ENCODE measurements at places on chromosomes 7 and 10. TPM values are rescaled to one million over a fixed set of nuclear protein-coding genes. Genes with fewer than 3 reads are reported as not detected.

OR6B1 gene
- not detected for total RNA-seq

ANKRD1 gene
- not detected for total RNA-seq

LDB3 gene
- 5.5 TPM for total RNA-seq

DNA sequence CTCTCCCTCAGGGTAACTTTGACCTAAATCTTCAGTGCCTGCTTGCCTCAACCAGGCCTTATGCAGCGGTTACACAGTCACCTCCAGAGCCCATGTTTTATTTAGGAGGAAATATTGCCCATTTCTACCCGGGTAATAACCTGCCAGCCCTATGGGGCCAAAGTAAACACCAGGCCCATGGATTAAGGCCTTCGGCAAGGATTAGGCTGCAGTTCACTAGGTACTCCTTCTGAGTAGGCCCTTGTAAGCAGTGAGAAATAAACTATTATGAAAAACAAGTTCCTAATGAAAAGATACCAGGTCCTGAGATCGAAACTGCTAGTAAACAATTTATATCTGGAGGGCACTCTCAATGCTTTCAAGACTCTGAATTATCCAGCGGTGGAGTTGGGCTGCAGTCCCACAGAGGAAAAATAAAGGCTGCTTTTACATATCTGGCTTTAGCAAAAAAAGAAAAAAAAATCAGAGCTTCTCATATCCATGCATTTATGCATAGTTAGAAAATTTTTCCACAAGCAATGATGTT, 3.7 kb upstream of the HOXA10 start:
- no peak for DNase-seq
- H3K36me3 ChIP-seq = no peaks in the 10 kb centered on the region
- peaks cover 15% of the 10 kb centered on the region for H3K4me1 ChIP-seq
- peaks cover 88% of the 10 kb centered on the region for H3K27me3 ChIP-seq

DNA sequence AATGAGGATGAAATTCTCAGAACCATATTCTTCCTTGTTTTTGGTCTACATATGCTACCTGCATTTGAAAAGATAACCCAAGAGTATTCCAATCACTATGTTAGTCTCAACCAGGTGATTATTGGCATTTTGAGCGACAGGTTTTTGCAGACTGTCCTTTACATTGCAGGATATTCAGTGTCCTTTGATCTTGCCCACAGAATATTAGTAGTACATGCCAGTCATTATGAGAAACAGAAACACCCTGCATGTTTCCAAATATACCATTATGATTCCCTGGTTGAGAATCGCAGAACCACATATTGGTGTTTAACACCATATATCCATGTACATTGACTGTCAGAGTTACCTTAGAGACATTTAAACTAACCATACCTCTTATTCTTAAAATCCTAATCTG, 30.6 kb downstream of the TMEM243 start:
- no peaks in the 10 kb centered on the region for H3K27me3 ChIP-seq
- H3K4me3 ChIP-seq = no peak overlapping the region
- H3K27ac ChIP-seq = no peak overlapping the region
- H3K36me3 ChIP-seq = peaks cover 48% of the 10 kb centered on the region
- H3K4me1 ChIP-seq = no peaks in the 10 kb centered on the region

DNA sequence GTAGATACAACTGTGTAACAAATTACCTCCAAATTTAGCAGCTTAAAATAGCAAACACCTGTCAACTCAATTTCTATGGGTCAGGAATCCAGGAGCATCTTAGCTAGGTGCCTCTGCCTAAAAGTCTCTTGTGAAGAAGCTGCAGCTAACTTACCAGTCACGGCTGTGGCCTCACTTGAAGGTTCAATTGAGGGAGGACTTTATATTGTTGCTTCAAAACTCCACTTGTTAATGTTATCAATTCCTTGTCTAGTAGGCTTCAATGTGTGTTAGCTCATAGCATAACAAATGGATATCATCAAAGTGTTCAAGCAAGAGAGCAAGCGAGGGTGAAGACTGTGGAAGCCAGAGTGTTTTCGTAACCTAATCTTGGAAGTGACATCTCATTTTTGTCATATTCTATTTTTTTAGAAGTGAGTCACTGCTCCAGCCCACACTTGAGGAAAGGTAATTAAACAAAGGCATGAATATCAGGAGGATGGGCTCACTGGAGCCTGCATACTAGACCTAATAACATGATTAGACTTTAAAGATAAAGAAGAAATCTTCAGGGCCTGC, 172.9 kb downstream of the SPAG6 start:
- H3K27me3 ChIP-seq = no peaks in the 10 kb centered on the region
- DNase-seq = no peak
- H3K36me3 ChIP-seq = no peaks in the 10 kb centered on the region
- no peaks in the 10 kb centered on the region for H3K4me1 ChIP-seq
- no peak overlapping the region for H3K27ac ChIP-seq
- H3K4me3 ChIP-seq = no peak overlapping the region

- H3K4me3 ChIP-seq = no peak overlapping the region
- no peak for DNase-seq
- H3K36me3 ChIP-seq = no peaks in the 10 kb centered on the region
- H3K4me1 ChIP-seq = no peaks in the 10 kb centered on the region
Observed at GRCh38 chr7:25636871-25637283, 408.6 kb upstream of the NPVF start.

DNA sequence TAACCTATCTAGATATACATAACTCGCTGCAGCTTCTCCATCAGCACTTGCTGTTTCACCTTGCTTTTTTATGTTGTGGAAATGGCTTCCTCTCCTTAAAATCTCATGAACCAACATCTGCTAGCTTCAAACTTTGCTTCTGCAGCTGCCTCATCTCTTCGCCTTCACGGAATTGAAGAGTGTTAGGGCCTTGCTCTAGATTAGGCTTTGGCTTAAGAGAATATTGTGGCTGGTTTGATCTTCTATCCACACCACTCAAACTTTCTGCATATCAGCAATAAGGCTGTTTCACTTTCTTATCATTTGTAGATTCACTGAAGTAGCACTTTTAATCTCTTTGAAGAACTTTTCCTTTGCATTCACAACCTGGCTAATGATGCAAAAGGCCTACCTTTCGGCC, 49.2 kb upstream of the AGR3 start:
- H3K27me3 ChIP-seq = no peaks in the 10 kb centered on the region
- H3K36me3 ChIP-seq = no peaks in the 10 kb centered on the region
- peaks cover 33% of the 10 kb centered on the region for H3K4me1 ChIP-seq
- no peak overlapping the region for H3K4me3 ChIP-seq
- no peak overlapping the region for H3K27ac ChIP-seq

DNA sequence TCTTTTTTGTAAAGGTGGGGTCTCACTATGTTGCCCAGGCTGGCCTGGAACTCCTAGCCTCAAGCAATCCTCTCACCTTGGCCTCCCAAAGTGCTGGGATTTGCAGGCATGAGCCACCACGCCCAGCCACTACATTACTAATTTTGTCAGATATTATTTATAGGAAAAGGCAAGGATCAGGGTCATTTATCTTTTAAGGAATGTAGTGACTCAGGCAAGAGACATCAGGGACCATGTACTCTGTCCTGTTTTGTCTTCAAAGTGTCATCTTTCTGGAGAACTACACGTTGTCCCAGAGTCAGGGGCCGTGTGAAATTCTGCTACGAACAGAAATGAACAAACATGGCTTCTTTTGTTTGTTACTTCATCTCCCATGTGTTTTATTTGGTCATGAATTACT, 105.3 kb downstream of the NPTX2 start:
- no peaks in the 10 kb centered on the region for H3K4me1 ChIP-seq
- no peak overlapping the region for H3K27ac ChIP-seq
- no peaks in the 10 kb centered on the region for H3K36me3 ChIP-seq
- DNase-seq = no peak
- no peaks in the 10 kb centered on the region for H3K27me3 ChIP-seq

DNA sequence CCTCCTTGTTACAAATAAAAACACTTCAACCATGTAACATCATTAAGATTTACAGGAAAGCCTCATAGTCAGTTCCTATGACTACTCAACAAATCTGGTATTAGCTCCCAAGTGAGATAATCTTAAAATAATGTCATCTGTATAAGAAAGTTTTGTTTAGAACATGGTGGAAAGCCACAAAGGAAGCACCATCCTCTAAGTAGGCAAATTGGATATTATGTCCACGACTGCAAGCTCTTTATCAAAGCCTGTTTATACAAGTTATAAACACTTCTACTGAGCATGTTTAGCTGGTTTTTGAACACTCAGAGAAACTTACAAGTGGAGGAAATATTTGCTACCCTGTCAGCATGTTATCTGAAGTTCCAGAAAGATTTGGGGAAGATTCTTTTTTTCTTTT, 349.8 kb downstream of the ARL4A start:
- no peak for DNase-seq
- H3K4me3 ChIP-seq = no peak overlapping the region
- H3K27ac ChIP-seq = no peak overlapping the region
- no peaks in the 10 kb centered on the region for H3K36me3 ChIP-seq
- H3K27me3 ChIP-seq = no peaks in the 10 kb centered on the region
- no peaks in the 10 kb centered on the region for H3K4me1 ChIP-seq

GRCh38 chr10:5888843-5889623, 660 bp downstream of the ANKRD16 start:
- H3K4me3 ChIP-seq = peak overlapping the region; percentile 88
- peak; percentile 37 for DNase-seq
- H3K4me1 ChIP-seq = peaks cover 23% of the 10 kb centered on the region
- H3K27ac ChIP-seq = peak overlapping the region; percentile 41
- no peaks in the 10 kb centered on the region for H3K27me3 ChIP-seq

DNA sequence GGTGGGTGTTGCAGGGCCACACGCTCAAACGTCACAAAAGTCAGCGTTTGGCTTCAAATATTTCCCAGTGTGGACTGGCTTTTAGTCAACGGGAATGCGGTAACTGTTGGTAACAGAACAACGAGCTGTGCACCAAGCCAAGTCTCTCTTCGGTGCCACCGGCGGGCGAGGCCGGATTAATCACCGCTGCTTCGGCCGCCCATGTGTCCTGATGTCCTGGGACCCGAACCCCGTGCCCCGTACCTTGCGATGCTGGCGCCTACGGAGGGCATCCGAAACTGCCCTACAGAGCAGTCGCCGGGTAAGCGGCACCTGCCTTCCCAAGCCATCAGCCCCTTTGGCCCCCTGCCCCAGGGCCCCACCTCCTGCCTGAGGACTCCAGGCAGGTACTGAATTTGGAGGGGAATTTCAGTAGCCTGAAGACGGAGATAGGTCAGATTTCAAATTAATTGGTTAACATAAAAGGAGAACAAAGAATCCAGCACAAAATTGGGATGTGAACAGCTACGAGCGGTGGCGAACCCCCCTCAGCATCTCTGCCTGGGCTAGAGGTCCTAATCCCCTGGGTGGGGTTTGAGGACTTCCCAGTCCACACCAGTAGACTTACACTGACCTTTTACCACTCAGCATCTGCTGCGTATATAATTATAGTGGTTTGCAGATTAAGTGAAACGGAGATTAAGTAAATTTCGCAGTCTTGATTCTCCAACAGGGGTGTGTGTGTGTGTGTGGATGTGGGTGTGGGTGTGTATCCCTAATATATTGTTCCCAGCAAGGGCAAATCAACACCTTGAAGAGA, at the start of gene LRRC72:
Gene LRRC72, plus strand, starts transcription at position 84 of the 799 bp plus-strand sequence. Its CDS starts 128 bp downstream, at position 212.
- H3K27ac ChIP-seq = no peak within 1 kb of the TSS
- H3K4me1 ChIP-seq = no peaks in the 10 kb centered on the region
- H3K36me3 ChIP-seq = no peaks in the 10 kb centered on the region
- no peaks in the 10 kb centered on the region for H3K27me3 ChIP-seq

GRCh38 chr10:132465889-132466519, 69.0 kb downstream of the PWWP2B start:
- no peaks in the 10 kb centered on the region for H3K27me3 ChIP-seq
- H3K27ac ChIP-seq = no peak overlapping the region
- H3K36me3 ChIP-seq = no peaks in the 10 kb centered on the region
- H3K4me3 ChIP-seq = no peak overlapping the region
- no peak for DNase-seq

DNA sequence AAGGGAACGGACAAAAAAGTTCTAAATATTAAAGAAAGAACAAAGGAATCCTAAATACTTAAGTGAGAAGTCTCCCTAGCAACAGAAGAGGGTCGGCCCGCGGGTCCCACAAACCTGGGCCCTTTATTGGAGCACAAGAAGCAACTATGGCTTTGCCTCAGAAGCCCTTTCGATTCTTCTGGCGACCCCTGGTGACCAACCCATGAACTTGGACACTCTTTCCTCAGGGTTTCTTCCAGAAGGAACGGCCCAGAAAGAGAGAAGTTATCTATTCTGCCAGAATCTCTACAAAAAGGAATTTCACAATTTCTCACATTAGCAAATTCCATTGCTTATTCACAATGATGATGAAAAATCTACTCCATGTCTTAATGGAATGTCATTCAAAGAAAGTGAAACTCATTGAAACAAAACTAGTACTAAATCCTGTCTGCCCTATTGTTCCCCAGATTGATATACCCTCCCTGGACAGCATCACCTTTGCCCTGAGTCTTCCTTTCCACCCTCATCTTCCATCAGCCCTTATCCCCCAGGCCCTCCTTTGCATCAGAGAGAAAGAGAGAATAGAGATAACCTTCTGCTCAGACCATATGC, 43.7 kb downstream of the CPVL start:
- DNase-seq = peak; percentile 75
- H3K27me3 ChIP-seq = no peaks in the 10 kb centered on the region
- H3K27ac ChIP-seq = no peak overlapping the region
- no peaks in the 10 kb centered on the region for H3K36me3 ChIP-seq
- no peak overlapping the region for H3K4me3 ChIP-seq
- peaks cover 46% of the 10 kb centered on the region for H3K4me1 ChIP-seq

DNA sequence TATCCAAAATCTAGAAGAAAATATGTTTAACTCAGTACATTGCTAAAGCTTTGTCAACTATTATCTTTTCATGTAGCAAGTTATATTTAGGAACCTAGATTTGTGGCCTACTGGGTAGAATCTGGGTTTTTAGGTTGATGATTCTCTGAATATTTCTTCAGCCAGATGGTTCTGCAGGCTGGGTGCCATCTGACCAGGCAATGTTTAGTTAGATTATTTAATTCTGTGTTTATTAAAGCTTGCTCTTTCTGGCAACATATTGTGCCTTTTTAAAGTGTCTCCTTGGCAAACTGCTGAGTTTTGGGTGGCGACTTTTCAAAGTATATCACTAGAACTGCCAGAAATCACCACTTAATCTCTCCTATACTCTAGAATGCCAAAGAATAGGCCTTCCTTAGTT, 114.1 kb downstream of the LHFPL3 start:
- no peaks in the 10 kb centered on the region for H3K4me1 ChIP-seq
- H3K27me3 ChIP-seq = no peaks in the 10 kb centered on the region
- H3K36me3 ChIP-seq = no peaks in the 10 kb centered on the region
- DNase-seq = no peak
- no peak overlapping the region for H3K27ac ChIP-seq
- H3K4me3 ChIP-seq = no peak overlapping the region

DNA sequence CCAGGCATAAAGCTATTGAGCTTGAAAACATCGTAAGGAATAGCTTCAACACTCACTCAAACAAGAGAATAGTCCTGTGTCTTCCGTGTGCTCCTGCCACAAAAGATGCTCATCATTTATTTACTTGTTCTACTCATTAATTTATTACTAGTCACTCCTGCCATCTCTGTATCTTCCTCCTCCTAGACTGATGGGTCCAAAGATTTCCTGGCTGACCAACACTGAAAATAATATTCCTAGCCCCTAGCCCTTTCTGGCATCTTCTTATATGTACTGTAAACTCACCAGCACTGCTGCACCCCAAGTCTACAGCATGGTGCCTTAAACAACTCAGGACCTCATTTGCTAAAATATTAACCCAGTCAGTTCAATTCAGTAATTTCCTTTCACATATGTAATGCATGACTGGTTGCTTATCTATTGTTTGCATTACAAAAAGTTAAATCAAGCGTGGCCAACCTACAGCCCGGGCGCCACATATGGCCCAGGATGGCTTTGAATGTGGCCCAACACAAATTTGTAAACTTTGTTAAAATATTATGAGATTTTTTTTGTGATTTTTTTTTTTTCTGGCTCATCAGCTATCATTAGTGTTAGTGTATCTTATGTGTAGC, 86.7 kb upstream of the GSDME start:
- no peak overlapping the region for H3K27ac ChIP-seq
- H3K4me1 ChIP-seq = no peaks in the 10 kb centered on the region
- H3K27me3 ChIP-seq = no peaks in the 10 kb centered on the region
- H3K36me3 ChIP-seq = no peaks in the 10 kb centered on the region

All from thyroid gland (tissue), 4 donors.